ENCODE measurements at places on chromosomes 2 and 18.

DNA sequence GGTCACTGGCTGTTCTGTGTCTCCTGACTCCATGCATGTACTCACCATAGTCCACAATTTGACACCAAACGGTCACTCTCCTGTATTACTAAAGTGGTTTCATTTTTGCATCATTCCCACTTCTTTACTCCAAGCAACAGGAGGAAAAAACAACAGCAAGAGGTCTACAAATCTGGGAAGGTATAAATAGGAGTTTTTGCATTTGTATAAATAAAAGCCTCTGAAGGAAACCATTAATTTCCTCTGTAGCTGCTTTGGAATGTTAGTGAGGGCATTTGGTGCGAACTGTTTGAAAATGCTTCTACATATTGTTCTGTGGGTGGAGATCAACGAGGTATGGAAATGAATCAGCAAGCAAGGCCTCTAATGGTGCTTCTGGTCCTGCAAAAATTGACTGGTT is 148.5 kb upstream of the DLX2 start:
- DNase-seq, result peak; percentile 68

GRCh38 chr2:57408587-57408986 is 638.0 kb upstream of the VRK2 start:
- no peak for DNase-seq

- no peak for DNase-seq
These were observed 43.5 kb upstream of the ID2 start for GRCh38 chr2:8638327-8638726.

GRCh38 chr2:105188343-105188742 is 53.2 kb upstream of the GPR45 start:
- no peak for DNase-seq

GRCh38 chr2:55493220-55493619 is 26.3 kb upstream of the CFAP36 start:
- peak; percentile 67 for DNase-seq

DNA sequence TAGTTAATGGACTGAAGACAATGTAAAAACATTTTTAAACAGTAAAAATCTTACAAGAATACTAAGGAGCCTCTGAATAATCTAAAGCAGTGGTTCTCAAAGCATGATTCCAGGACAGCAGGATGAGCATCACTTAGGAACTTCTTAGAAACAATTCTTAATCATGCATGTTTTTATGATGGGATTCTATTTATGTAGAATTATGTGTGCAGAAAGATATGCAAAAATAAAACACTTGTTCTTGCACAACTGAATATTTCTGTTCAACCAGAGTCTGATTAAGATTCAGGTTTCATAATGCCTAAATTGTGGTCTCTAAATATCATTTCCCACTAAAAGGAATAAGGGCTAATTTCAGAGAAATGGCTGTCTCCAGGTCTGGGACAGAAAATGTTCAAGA is 69.2 kb upstream of the MTIF2 start:
- DNase-seq, result no peak

DNA sequence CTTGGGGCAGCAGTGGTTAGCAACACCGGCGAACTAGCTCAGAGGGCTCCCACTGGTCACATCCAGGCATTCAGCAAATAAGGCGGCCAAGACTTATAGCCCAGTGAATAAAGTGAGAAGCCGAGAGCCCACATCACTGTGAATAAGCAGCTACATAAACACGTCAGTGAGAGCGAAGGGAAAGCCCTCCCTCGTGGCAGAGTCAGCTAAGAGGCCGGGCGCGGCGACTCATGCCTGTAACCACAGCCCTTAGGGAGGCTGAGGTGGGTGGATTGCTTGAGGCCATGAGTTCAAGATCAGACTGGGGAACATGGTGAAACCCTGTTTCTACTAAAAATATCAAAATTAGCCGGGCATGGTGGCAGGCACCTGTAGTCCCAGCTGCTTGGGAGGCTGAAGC is 5.2 kb downstream of the D2HGDH start:
- peak; percentile 69 for DNase-seq

GRCh38 chr2:3005859-3006501 is 371.6 kb downstream of the EIPR1 start:
- DNase-seq, result no peak

DNA sequence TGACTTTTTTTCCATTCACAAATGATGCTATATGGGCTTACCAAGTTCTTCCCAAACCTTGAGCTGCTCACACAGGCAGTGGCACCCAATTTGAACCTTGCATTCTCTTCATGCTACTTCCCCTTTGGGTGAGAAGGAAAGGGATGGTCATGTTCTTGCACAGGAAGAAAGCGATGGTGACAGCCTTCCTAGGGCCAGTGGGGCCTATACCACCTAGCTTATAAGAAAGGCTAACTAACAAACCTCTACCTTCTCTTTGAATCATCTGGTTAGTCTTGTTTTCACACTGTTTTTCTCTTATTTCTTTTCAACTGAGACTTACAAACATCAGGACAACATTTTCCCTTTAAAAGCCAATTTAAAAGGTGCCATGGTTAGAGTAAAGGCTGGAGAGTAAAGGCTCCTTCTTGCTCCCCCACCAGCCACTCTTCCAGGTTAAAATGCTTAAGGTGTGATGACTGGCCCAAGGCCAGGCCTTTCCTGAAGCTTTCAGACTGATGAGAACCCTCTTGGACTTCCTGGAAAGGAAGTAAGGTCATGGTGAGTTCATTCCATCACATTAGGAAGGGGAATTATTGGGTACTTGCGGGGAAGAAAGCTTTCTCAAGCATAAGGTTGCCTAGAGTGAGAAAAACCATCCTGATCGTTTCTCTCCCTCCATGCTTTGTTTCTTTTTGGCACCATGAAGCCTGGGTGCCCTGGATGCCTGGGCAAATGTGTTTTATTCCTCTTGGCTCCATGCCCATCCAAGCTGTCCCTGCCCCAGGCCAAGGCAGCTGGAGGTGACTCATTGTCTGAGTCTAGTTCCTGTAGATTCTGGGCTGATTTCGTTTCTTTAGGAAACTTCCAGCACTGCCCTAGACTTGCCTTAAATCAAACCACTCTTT is 41.4 kb upstream of the ITGB6 start:
- peak; percentile 88 for DNase-seq

- no peak for DNase-seq
These were observed 232.9 kb upstream of the ID2 start for GRCh38 chr2:8448824-8449556.

- no peak for DNase-seq
These were observed 13.7 kb downstream of the RBBP8 start for GRCh38 chr18:22946846-22947245.

- DNase-seq, result no peak
These were observed 114.0 kb downstream of the HIBCH start for GRCh38 chr2:190205657-190206056.

- DNase-seq, result no peak
These were observed 689.8 kb upstream of the NXPH2 start for GRCh38 chr2:139469985-139470384.

GRCh38 chr2:241983571-241984270 is 114.2 kb downstream of the RTP5 start:
- DNase-seq, result no peak
